ENCODE measurements at places on chromosomes 7 and 10.

DNA sequence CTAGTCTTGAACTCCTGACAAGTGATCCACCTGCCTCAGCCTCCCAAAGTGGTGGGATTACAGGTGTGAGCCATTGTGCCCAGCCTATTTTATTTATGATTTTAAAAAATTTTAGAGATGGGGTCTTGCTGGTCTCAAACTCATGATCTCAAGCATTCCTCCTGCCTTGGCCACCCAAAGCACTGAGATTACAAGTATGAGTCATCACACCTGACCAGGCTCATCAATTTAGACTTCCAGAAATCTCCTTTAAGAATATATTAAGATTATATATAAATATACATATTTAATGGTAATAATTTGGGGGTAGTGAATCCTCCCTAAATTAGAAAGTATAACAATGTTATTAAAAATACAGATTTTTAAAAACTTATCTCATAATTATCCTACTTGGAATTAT lies 29.1 kb downstream of the LAMB1 start:
- DNase-seq, result no peak

- DNase-seq, result no peak
These were observed 566.4 kb downstream of the SORCS3 start for GRCh38 chr10:105207476-105207995.

DNA sequence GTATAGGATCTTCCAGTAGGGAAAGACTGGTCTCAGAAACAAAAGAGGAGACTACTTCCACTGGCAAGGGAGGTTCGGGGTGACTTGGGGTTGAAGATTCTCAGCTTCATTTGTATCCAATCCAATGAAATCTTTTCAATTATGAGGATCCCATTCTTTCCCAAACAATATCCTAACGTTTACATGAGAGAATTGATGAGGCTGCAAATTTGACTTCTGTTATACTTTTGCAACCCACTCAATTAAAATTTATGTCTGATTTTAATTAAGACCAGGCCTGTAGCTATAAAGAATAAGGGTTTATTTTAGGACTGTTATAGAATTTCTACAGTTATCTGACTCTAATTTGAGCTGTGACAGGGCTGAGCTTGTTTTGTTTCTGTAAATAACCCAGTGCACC lies 251.5 kb downstream of the ANKRD7 start:
- no peak for DNase-seq

- DNase-seq, result peak; percentile 14
These were observed 1.3 kb downstream of the HMX3 start for GRCh38 chr10:123136806-123137642.

- no peak for DNase-seq
These were observed 258.2 kb upstream of the NPY start for GRCh38 chr7:24025765-24026164.

- DNase-seq, result no peak
These were observed 253.8 kb downstream of the CSTF2T start for GRCh38 chr10:51445588-51445987.

GRCh38 chr7:94231305-94231704 lies 163.4 kb upstream of the COL1A2 start:
- no peak for DNase-seq

- DNase-seq, result no peak
These were observed 399.0 kb downstream of the HGF start for GRCh38 chr7:81370822-81371221.

DNA sequence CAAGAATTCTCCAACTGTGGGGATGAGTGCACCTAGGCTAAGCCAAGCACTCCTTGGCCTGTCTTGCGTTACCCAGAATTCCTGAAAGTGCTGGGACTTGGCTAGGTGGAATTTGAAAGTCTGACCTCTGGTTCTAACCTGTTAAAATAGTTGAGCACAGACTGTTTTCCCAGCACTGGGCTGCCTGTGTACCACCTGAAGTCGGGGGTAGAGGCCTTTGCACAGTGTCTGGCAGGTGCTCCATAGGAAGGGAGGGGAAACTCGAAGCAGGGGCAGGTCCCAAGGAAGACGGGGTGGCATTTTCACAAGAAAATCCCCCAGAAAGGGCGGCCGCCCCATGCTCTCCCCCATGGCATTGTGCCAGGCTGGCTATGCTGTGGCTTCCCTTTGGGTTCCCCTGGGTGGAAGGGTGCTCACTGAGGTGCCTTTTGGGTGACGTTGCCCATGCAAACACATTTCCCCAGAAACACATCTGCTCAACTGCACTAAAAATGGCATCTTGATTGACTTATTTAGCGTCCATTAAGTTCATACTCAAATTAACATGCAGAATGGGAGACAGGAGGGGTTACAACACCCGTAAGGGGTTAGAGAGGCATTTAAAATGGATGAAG lies 62.9 kb downstream of the SYPL1 start:
- no peak for DNase-seq

- DNase-seq, result no peak
These were observed 107.1 kb downstream of the ABLIM1 start for GRCh38 chr10:114550756-114551635.

- no peak for DNase-seq
These were observed 105.6 kb downstream of the CDK6 start for GRCh38 chr7:92730808-92731207.

- no peak for DNase-seq
These were observed 270.8 kb upstream of the POM121L12 start for GRCh38 chr7:52764492-52765169.

- no peak for DNase-seq
These were observed 44.1 kb downstream of the MYOF start for GRCh38 chr10:93437946-93438612.

GRCh38 chr7:37786741-37787569 lies 61.4 kb upstream of the NME8 start:
- DNase-seq, result no peak

Data from NCI-H526 (cell line).